ENCODE measurements at places on chromosomes 6 and 20.

DNA sequence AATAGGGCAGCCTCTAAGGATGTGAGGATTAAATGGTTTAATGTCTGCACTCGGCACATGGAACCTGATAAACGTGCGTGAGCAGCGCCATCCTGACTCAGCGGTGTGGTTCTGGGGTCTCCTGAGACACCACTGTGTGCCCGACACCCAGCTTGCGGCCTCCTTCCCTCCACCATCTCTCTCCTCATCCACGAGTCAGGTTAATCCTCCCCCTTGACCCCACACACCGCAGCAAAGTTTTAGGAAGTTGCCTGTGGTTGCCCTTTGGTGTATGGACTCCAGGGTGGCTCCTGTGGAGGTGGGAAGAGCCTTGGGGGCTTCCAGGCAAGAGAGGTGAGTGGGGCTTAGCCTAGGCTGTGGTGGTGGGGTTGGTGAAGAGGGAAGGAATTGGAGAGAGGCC is 68.2 kb downstream of the PHACTR3 start:
- no peak for DNase-seq

GRCh38 chr6:2157441-2158127 is 87.8 kb downstream of the GMDS start:
- DNase-seq: no peak

GRCh38 chr20:973785-974194 is 28.3 kb downstream of the RSPO4 start:
- no peak for DNase-seq

GRCh38 chr6:104537180-104537579 is 322.5 kb downstream of the HACE1 start:
- no peak for DNase-seq

DNA sequence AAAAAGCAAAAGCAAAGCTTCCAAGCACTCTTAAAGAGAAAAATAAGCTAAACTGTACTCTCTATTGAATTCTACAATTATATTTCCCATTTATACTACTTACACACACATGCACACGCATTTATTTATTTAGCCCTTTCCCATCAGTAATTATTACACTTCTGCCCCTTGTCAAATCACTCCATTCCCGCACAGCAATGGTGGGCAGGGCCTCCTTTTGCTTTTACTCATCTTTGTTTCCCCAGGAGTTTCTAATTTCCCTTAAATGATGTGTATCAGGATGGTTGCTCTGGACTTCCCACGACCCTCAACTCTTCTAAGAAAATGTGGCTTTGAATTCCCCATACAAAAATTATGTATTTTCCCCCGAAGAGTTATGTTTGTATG is 19.9 kb downstream of the PXT1 start:
- DNase-seq: no peak

DNA sequence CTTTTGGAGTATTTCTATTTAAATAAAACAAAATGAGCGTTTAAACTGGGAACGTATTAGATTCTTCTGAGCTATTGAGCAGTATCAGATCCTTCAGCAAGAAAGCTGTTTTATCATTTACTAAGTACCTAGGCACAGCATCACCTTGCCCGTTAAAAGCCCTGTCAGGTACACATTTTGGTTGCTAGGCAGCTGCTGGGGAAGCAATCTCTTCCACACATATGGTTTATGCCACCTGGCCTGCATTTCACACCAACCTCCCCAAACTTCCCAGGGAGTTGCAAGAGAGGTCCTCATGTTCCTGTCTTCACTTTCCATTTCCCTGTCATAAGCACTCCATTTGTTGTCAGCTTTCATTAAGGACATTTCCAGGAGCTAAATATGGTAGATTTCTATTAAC is 400.1 kb downstream of the PLCB1 start:
- no peak for DNase-seq
